ENCODE measurements at places on chromosomes 13 and 19.

GRCh38 chr13:25699056-25699455 lies 327.3 kb downstream of the ATP8A2 start:
- no peak for DNase-seq

- DNase-seq: no peak
Measured at GRCh38 chr13:105465251-105465650, 1070.2 kb downstream of the EFNB2 start.

- DNase-seq: no peak
Measured at GRCh38 chr13:80196756-80197155, 144.2 kb downstream of the SPRY2 start.

DNA sequence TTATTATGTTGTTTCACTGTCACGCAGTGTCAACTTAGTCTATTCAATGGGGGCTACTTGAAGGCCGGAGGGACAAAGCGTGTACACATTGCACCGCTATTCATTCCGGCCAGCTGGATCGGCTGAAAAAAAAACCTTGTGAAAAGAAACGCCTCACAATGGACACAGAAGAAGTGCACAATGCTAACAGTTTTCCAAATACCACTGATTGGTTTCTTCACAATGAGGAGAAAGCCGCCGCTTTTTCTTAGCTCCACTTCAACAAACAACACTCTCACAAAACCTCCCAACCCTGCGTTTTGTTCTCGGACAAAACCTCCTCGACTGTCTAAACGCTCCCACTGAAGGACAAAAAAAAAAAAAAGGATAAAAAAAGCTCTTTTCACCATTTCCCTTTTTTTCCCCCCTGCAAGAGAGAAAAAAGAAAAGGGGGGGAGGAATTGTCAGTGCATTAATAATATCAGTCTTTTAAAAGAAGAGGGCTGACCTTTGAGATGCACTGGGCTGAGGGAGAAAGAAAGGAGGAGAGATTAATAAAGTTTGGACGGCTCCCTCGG lies 5.4 kb downstream of the SOX21 start:
- no peak for DNase-seq

DNA sequence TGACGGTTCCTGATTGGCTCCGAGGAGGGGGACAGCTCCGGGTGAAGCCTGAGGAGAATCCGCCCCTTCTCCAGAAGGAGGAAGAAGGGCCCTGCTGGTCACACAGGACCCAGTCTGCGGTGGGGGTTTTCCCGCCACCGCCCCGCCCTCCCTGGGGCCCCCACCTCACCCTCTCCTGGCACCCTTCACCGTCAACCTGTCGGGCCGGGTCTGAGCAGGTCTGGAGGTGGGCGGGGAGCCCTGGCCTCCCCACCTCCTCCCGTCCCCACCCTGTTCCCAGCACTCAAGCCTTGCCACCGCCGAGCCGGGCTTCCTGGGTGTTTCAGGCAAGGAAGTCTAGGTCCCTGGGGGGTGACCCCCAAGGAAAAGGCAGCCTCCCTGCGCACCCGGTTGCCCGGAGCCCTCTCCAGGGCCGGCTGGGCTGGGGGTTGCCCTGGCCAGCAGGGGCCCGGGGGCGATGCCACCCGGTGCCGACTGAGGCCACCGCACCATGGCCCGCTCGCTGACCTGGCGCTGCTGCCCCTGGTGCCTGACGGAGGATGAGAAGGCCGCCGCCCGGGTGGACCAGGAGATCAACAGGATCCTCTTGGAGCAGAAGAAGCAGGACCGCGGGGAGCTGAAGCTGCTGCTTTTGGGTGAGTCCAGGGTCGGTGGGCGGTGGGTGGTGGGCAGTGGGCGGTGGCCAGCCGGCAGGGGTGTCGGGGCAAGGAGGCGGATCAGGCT lies at the start of gene GNA15:
GNA15 (plus strand) TSS at position 73 of the 723 bp plus-strand sequence; CDS start at position 491, 418 bp downstream.
- no peak for DNase-seq

DNA sequence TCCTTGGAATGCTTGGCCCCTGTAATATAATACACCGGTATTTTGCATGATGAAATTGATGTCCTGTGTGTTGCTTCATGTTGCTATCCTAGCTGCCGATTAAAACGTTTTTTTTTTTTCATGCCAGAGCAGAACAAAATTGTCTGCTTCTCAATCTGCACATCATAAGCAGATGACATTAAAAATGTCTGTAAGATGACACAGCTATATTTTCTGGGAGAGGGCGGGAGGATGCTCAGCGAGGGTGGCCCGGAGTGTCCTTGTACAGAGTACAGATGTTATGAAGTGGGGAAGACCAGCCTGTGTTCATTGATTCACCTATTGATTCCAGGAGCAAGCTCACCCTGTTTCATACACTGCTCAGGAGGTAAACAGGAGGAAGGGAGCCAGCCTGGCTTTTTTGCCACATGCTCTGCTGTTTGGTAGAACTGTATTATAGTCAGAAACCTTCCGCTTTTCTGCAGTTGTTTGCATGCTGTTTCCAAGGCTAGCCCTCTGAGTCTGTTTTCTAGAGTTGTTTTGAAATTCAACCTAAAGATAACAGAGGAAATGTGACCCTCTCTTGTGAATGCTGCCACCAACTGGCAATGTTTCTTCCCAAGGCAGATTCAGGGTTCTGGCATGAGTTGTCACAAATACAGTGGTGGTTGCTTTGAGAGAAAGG lies 4.7 kb upstream of the IRS2 start:
- DNase-seq: peak; percentile 56

- DNase-seq: no peak
Measured at GRCh38 chr19:13615890-13616289, 109.6 kb upstream of the CACNA1A start.

- no peak for DNase-seq
Measured at GRCh38 chr19:472005-472858, 11.4 kb upstream of the SHC2 start.

DNA sequence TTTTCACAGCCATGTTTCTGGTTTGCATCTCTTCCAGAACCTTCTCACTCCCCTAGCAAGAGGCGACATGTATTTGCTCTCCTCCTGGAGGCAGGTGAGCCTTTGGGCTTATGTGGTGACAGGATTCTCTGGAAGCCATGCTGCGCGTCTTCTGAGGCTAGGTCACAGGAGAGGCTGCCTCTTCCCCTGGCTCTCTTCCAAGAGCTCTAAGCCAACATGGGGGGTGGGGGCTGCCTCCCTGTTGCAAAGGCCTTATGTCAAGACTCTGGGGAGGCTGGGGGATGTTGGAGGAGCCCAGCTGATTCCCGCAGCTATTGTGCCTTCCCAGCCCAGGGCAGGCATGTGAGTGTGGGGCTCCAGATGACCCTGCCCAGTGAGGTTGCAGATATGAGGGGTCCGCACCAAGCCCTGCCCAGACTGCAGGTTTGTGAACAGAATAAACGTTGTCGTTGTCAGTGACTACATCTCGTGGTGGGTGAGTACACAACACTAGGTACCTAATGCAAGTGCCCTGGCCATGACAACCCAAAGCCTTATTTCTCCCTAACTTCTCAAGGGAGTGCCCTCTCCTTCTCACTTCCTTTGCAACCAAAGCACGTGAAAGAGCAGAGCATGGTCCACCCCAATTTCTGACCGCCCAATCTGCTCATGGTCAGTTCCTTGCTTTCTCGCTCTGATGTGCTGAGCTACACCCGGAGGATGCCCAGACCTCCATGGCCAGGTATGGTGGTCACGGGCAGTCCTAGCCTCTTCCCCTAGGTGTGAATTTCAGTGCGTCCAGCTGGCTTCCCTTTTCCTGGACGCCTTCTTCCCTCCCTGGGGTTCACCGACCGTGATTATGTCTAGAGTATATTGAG lies 44.9 kb downstream of the TEX29 start:
- no peak for DNase-seq

DNA sequence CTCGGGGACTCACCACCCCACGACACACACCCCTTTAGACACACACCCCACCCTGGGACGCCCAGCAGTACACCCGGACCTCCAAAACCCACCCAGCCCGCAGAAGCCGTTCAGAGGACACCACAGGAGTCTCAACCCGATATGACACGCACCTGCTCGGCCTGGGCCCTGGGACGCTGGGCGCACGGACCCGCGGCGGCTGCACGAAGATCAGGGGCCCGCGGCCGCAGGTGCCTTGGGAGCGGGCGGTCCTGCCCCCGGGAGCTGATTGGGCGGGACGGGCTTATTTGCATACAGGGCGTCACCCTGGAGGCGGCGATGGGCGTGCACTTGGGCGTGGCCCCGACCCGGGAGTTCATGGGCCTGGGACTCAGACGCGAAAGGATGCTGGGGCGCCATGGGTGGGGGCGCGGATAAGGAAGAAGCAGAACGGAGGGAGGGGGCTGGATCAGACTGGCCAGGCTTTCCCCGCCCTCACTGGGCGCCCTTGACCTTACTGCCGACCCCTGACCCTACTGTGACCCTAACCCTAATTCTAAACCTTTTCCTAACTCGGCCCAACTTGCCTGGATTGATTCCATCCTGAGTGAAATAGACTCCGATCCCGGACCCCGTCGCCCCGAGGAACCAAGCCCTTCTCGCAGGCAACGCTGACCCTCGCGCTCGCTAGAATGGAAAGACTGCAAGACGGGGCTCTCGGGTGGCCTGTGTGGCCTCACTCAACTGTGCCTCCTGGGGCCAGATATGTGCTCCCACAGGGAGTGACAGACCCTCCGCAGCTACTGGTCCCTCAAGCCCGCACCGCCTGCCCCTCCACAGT lies at the start of gene MEF2B:
MEF2B (minus strand) TSS at position 211 of the 820 bp plus-strand sequence. CDS start 19,528 bp downstream, outside the sequence.
- peak; percentile 89 for DNase-seq

- peak; percentile 12 for DNase-seq
Measured at GRCh38 chr13:29227576-29227975, 367.9 kb downstream of the SLC7A1 start.

DNA sequence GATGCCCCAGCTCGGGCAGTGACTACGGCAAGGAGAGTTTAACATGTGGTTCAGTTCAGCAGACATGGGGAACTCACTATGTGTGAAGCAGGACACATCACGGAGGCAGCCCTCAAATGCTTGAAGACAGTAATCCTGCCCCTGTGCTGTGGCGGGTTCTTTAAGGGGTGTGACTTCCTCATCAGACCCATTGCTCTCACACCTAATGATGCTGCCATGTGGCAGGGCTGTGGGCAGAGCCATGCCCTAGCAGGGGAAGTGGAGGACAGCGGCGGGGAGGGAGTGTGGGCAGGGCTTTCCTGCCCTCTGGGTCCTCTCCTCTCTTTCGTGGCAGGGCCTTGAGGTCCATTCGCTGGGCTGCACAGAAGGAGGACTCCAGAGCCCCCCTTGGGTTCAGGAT lies 131.1 kb upstream of the GJB6 start:
- no peak for DNase-seq

DNA sequence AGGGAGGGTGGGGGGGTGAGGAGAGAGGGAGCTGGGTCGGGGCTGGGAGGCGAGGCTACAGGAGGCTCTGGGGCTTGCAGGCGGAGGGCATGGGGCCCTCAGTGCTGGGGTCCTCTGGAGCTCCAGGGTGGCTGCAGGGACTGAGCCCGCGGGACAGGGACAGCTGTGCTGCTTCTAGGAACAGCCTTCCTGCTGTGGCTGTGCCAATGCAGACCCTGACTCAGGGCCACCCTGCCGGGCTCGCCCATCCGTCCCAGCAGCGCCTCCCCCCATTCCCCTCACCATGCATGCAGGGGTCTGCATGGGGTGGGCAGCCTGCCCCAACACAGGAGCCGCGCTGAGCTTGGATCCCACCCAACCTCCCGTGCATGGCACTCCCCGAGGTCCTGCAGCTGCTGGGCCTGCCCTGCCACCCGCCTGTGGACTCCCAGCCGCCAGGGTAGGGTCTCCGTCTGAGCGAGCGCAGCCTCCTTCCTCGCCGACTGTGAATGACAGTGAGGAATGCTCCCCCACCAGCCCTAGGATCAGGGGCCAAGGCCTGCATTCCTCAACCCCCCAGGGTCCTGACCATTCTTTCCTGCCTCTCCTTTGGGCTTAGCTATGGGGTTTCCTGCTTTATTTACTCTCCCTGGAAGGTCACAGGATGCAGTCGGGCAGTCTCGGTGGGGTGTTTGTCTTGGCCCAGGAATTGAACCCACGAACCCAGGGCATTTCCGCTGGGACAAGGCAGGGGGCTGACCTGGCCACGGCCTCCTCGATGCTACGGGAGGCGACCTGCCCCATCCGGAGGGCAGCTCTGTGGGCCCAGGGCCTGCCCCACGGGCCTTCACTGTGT lies 23.4 kb downstream of the CEBPG start:
- no peak for DNase-seq

GRCh38 chr13:76848596-76848995 lies 37.6 kb downstream of the KCTD12 start:
- DNase-seq: no peak

DNA sequence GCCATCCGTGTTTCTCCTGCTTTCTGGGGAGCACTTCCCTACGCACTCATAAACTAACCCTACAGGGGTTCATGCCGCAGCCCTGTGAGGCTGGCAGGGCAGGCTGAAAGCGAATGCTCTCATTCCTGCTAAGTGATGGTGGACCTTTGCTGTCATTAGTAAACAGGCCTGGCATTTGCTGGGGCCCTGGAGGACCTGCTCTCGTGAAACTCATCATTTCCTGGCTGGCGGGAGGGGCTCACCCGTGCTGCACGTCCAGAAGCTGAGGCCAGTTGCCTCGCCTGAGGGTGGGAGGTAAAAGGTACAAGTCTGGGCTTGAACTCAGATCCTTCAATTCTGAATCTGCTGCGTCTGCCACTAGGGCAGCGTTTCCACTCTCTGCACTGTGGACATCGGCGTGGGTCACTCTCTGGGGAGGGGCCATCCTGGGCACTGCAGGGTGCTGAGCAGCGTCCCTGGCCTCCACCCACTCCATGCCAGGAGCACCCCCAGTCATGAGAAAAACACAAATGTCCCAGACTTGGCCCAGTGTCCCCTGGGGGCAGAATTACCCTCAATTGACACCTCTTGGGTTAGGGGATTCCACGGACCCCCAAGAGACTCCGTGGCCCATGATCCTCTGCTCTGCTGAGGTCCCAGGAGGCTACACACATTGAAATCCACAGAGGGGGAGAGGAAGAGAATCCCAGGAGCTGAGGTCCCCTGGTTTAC lies 7.0 kb downstream of the MOB3A start:
- no peak for DNase-seq

GRCh38 chr13:66443926-66444325 lies 786.2 kb downstream of the PCDH9 start:
- no peak for DNase-seq

DNA sequence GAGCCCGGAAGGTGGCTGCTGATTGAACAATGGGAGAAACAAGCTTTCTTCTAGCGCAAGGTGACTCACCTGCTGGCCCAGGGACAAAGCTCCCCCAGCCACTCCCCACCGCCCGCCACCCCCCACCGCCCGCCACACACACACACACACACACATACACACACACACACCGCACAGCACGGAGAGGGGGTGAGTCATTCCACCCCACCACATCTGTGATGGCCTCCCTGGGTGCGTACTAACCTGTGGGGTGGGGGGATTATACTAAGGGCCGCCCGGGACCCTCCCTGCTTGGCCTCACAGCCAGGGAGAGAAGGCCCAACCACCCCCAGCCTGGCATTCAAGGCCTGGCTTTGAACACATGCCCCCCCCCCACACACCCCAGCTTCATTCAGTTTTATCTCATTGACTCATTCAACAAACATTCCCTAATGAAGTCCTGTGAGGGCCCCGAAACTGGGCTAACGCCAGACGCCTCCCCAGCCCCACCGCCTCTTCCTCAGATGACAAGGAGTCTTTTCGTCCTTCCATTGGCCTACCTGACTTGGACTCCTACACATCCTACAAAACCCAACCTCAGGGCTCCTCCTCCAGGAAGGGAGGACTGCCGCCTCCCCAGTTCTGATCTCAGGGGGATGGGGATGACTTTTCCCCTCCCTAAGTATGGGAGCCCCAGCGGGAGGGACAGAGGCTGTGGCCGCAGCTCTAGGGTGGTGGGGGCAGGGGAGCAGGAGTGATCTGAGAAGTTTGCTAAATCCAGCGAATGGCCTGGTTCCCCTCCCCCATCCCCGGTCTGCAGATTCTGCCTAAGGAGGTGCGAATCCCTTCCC lies 5.8 kb upstream of the ONECUT3 start:
- peak; percentile 81 for DNase-seq

GRCh38 chr13:62537593-62537992 lies 1121.9 kb upstream of the PCDH20 start:
- no peak for DNase-seq

GRCh38 chr13:34124666-34125306 lies 306.8 kb downstream of the RFC3 start:
- DNase-seq: no peak
